Astrocyte (in vitro differentiated cells and primary cell): ENCODE measurements at places on chromosomes 6 and 20.

DNA sequence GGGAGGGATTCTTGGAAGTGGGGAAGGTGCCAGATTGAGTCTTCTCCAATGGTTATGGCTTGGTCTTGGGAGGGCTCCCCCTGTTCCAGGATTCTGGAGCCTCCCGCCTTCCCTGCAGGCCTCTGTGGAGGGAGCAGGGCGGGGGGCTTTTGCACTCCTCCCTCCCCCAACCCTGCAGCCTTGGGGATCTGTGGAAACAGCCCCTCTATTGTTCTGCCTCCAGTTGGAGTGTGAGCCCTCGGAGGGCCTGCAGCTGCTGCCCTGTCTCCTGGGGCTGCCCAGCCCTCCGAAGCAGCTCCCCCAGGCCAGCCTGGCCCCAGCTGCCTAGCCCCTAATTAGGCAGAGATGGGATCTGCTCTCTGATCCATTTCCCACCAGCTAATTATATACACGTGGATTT is 14.7 kb downstream of the FAM110A start:
- DNase-seq: no peak

GRCh38 chr6:143097224-143097795 is 36.6 kb downstream of the AIG1 start:
- no peak for DNase-seq

DNA sequence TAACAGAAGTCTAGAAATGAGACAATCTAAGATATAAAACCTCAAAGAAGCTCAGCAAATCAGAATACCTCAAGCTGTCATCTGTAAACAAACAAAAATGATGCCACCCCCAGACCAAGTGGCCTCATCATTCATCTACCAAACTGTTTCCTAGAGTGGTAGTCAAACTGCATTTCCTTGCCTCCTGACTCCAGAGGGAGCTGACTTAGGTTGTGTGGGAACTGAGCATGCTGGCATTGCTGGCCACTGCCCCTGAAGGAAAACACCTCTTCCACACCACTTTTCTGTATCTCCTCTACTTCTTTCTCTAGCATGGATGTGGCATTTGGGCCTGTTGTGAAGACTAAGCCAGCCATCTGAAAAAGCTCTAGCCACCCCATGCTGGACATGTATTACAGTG is 56.3 kb downstream of the ZHX3 start:
- DNase-seq: no peak

- no peak for DNase-seq
These were observed 60.8 kb upstream of the EDN1 start for GRCh38 chr6:12229332-12229731.

DNA sequence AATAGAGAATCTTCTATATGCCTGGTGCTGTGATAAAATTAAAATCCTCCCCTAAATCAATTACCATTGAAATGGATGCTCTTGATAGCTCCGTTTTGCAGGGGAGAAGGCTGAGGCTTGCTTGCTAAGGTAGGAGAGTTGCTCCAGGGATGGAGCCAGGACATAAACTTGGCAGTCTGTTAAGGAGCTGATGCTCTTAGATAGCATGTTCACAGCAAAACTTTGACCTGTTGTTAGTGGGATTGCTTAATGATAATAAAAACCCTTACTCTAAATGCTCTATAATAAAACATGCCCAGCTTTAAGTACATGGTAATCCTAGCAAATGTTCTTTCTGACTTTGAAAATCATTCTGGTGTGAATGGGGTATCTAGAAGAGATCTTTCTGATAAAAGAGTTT is 228.4 kb upstream of the JAG1 start:
- DNase-seq: no peak

DNA sequence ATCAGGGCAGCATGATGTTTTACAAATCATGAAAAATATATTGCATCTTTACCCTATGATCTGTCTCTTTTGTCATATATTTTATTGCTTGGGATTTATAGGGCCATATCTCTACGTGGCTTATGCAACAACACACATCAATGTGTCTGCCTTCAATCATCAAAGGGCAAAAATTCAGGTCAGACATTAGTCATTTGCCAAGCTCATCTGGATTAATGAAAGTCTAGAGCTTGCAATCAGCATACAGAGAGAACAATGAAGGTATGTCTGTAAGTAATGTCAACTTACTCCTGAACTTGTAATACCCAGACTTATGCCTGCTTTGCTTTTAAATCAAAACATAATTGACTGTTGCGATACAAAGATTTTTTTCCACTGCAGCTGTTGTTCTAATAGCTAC is 282.7 kb downstream of the HAO1 start:
- DNase-seq: no peak

DNA sequence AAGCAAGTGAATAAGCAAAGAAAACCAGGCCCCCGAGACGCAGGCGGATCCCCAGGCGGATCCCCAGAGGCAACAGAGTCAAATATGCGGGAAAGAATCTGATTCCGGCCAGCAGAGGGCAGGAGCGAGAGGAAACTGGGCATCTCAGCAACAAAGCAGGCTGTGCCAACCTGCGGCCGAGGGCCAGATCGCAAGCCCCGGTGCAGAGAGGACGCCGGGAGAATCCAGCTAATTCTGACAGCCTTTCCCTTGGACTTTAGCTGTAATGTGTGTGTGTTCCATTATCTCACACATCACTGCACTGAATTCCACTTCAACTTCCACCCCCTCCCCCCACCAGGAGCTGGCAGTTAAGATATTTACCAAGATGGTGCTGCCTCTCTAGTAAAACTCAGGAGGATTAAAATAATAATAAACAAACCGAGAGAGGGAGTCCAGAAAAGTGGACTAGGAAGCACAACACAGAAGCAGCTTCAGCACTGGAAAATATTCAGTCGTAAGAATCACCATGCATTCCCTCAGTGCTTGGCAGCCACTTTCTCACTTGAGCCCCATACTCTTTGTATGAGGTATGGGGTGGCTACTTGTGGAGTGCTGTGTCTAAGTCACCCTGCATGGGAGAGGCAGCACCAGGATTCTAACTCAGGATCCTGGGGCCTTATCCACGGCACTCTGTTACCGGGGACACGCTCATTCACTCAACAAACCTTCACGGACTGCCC is 66.2 kb upstream of the SNX9 start:
- DNase-seq: peak; percentile 41

DNA sequence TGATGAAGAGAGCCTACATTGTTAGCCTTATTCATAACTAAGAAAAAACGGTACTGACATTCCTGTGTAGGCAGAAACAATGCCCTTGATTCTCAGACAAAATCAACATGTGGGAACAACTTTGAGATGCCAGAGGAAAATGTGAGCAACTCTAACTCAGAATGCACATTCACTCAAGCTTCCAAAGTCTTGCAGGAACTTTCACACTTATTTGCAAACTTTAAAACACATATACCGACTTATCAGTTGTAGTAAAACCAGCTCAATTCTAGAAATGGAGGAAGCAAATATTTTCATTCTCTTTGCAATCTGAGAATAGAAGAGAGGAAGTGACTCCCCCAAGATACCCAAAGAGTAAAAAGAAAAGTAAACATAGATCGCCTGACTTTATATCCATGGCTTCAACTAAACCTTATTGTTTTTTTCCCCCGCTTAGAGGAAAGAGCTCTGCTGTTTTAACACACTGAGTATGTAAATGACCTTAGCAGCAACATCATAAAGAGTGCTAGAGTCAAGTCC is 117.6 kb downstream of the EPB41L2 start:
- DNase-seq: peak; percentile 78

- DNase-seq: peak; percentile 30
These were observed 155.1 kb upstream of the MLIP start for GRCh38 chr6:53956068-53956711.

DNA sequence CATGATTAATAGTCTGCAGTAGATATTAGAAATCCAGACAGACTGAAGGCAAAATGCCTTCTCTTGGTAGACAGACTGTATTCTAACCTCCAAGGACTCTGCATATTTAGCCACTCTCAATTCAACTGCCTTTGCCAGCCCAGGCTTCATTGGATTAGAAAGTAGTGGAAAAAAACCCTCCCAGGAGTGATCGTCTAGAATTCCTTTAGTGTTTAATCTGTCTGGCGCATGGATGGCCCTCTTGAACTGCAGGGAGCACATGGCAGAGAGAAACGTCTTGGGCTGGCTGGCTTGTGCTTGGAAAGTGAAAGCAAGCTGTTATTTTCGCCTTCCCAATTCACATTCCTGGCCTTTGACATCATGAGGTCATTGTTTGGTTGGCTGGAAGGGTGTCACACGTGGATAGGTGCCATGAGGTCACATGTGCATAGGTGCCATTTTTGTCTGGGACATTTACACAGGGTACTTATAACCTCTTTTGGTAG is 30.9 kb upstream of the NEDD9 start:
- peak; percentile 80 for DNase-seq

DNA sequence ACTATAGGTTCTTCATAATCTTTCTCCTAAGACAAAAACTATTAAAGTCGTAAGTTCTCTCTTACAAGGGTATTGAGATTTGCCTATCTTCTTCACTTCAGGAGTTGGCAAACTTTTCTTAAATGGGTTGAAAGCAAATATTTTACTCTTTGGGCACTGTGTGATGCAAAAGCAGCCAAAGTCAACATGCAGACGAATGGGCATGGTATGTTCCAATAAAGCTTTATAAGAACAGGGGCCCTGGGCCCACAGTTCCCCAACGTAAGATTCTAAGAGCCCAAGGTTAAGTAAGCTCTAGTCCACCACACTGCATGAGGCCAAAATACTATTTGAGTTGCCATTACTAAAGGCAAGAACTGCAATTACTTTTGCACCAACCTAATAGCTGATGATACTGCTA is 11.5 kb downstream of the CD164 start:
- no peak for DNase-seq

GRCh38 chr6:45445749-45446549 is 68.2 kb upstream of the SUPT3H start:
- peak; percentile 98 for DNase-seq

DNA sequence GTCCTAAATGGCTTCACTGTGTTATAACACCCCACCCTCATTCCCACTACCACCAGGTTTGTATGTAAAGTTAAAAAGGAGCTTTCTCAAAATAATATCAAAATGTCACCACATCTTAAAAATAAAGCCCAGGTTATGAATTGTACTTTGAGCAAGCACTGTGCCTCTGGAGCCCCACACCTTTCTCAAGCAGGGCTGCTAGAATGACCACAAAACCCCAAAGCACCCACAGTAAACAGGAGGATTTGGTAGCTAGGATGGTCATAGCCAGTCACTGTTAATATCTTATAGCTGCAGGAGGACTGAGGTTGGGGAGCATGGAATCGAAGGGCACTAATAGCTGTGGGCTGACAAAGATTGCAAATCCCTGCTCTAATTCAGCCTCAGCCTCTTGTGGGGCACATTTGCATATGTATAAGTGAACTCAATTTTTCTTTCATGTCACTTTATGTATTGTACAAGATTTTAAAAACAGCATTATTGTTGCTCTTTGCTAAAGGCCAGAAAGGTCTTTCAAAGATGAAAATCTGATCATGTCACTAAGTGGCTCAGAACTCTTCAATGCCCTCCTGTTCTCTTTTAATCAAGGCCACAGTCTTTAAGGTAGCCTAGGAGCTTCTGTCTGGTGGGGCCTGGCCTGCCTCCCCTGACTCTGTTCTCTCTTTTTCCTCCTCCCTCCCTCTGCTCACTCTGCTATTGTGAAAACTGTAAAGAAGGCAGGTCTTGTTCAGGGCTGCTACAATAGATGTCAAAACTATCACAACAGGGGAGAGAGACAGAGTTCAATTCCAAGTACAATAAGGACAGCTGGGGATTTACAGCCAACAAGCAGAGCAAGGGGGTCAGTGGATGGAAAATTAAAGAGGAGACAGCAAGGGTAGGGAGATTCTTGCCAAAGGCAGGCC is 101.6 kb downstream of the TMEM200A start:
- DNase-seq: no peak

- peak; percentile 53 for DNase-seq
These were observed at the start of gene PLCG1 for GRCh38 chr20:41136680-41137613. Gene PLCG1, plus strand, starts transcription at chr20:41137543. Its CDS starts 99 bp downstream, at chr20:41137642.

GRCh38 chr20:757506-757905 is 10.8 kb downstream of the SLC52A3 start:
- DNase-seq: no peak

- peak; percentile 19 for DNase-seq
These were observed 21.0 kb downstream of the JAG1 start for GRCh38 chr20:10652660-10653261.

DNA sequence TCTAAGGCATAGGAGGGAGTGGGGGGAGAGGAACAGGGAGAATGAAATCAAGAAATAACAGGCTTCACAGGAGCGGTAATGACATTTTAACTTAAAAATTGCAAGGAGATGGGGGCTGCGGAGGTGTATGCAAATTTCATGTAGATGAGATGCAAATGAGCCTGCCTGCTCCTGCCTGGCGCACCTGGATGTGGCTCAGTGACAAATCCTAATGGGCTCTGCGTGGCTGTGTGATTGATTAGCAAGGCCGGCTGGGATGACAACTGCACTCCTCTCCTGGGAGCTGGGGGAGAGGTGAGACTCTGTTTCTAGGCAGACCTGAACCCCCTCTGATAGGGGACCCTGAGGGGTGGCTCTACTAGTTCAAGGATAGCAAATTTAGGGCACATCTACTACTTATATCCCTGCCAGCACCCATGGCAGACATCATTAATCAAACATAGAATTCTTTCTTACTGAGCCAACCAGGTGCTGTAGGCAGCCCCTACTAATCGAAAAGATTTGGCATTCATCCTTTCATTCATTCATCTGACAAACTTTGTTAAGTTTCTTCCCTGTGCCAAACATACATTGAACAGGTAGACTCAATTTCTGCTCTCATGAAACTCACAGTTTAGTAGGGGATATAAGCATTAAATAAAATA is 38.4 kb upstream of the TGM2 start:
- no peak for DNase-seq

DNA sequence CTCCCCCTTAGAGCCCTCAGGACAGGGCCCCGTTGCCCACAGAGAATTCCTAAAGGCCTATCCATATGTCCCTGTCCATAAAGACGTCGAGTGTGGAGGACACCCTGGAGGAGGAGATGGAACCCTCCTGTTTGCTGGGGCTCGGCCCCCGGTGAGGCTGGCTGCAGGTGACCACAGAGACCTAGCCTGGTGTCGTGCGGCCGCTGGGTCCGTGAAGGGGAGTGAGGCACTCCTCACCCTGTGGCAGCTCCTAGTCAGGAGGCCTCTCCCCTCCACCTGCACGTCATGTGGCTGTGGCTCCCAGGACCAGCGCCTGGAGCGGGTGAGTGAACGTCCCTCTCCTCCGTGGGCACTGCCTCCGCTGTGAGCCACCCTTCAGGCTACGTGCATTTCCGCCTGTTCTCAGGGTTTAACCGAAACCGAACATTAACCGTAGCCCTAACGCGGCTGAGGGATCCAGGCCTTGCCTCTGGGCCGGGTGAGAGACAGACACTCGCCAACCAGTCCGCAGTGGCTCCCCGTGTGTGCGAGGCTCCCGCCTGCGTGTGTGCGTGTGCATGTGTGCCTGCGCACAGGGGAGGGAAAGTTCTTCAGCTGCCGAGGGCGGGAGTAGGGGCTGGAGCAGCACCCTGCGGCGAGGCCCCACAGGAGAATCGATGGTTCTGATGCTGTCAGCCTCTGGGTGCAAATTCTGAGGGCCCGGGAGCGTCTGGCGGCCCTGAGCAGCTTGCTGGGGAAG is 5.9 kb upstream of the TCEA2 start:
- no peak for DNase-seq

DNA sequence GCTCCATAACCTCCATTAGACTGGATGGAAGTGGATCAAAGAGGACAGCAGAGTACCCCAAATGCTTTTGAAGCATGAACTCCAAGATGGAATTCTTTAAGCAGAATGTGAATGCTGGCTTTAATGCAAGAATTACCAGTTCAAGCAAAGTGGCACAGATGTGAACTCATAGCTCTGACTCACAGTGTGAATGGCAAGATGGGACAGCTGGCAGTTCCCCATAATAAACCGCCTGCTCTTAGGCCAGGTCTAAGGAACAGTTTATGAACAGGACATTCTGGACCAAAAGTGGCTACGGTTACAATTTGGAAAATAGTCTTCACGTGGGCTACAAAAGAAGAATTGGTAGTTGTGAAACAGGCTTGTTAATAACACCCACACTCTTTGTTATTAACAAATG is 76.5 kb downstream of the SPTLC3 start:
- DNase-seq: no peak
